ENCODE measurements at places on chromosomes 16 and 17.
A peak's percentile ranks its signal among the peaks of the same experiment; 100 is the strongest.

DNA sequence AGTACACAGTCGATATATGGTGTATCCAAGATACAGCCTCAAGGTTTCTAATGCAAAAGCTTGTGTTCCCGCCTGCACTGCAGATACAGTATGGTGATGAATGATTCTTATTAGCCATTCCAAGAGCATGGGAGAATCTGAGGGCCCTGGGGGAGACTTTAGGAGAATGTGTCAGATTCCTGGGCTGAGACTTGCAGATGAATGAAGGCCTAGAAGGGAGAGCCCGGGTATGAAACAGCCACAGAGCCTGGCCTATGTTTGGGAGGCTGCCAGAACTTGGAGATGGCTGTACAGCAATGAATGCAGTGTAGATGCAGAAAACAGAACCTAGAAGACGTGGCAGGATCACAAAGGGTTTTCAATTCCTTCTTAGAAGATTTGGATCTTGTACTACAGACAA is 510.7 kb downstream of the HAPSTR1 start:
- DNase-seq: no peak

DNA sequence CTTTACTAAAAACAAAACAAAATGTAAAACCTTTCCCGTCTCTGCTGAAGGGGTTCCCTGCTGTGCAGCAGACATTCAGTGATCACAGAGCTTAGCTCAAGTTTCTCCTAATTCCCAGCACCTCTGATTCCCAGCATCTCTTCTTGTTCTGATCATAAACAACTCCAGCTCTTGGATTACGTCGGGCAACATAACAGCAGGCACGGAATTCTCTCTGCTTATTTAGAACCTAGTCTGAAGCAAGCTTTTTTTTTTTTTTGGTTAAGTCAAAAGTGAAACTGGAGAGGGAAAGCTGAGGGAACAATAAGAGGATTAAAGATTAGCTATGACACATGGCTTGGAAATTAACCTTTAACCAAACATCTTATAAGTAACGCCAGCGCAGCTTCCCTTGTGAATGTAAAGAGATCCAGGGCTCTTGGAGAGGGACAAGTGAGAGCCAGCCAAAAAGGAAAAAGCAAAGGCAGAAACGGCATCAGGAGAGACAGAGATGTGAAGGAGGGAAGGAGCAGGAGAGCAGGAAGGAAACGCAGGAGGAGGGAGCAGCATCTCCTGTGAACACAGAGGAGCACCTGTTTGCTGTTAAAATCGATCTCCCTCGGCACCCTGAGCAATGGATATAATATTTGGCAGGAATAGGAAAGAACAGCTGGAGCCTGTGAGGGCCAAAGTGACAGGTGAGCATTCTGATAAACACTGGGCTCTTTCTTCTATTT is at the start of gene BCO1:
BCO1 (plus strand) TSS at position 394 of the 716 bp plus-strand sequence; CDS start at position 614, 220 bp downstream.
- peak; percentile 40 for DNase-seq

DNA sequence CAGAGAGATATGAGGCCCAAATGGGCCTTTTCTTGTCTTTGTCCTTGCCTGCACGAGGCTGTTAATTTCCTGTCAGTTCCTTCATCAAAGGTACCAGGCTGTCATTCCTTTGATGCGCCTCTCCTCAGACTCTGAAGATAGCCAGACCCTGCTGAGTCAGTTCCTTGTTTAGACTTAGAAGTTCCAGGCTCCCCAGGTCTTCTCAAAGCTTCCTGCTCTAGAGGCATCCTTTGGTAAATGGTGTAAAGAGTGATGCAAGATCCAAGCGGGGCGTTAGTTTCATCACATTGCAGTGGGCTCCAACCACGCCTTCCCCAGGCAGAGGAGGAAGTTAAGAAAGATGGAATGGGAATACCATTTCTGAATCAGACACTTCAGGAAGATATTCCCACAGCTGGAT is 4.0 kb upstream of the CDH11 start:
- no peak for DNase-seq

- DNase-seq: peak; percentile 42
These were observed 317.9 kb downstream of the MAP2K6 start for GRCh38 chr17:69732272-69732918.
